Muscle of back (tissue), 13 donors: ENCODE measurements at places on chromosomes 4 and X. TPM values are rescaled to one million over a fixed set of nuclear protein-coding genes. Genes with fewer than 3 reads are reported as not detected.

MAP7D2 gene
- 0.43 TPM for polyA plus RNA-seq

DNA sequence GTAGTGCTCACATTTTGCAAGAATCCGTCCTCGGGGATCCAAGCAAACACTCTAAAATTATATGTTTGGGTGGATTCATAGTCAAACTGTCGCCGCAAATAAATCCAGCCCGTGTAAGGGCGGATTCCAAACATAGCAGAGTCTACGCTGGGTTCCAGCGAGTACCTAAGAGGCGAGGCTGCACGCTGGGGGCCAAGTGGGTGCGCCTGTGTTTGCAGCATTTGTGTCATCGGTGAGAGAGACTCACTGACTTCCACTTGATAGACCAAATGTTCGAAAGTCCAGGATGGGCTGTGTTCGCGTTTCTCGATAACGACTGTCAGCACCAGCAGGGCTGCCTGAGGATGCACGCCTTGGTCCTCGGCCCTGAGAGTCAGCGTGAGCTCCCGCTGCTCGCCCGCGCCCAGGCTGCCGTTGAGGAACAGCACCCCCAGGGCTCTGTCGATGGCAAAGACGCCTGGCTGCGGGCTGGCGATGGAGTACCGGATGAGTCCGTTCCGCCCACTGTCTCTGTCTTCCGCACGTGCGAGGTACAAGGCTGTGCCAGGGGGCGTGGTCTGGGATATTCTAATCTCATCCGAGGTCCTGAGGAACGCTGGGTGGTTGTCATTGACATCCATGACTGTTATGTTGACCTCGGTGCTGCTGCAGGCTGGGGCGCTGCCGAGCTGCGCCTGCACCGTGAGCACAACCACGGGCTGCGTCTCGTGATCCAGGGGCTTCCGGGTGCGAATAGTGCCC, 158.7 kb downstream of the DCHS2 start:
- DNase-seq, result peak; percentile 69

DNA sequence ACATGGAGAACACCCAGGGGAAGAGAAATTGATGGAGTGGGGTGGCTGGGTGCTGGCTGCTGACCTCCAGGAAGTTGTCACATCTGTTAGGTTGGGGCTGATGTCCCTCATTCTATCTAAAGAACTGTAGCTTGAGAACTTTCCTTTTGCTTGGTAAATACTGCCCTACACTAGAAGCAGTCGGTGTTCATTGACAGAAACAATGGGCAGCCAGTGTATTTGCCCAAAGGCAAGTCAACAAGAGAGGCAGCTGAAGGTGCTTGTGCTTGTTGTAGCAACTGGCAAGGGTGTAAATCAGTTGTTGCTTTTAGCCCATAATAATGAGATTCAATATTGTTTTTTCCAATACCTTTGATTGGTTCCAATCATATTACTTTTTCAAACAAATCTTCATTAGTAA, 956 bp downstream of the TMEM154 start:
- DNase-seq, result no peak

DNA sequence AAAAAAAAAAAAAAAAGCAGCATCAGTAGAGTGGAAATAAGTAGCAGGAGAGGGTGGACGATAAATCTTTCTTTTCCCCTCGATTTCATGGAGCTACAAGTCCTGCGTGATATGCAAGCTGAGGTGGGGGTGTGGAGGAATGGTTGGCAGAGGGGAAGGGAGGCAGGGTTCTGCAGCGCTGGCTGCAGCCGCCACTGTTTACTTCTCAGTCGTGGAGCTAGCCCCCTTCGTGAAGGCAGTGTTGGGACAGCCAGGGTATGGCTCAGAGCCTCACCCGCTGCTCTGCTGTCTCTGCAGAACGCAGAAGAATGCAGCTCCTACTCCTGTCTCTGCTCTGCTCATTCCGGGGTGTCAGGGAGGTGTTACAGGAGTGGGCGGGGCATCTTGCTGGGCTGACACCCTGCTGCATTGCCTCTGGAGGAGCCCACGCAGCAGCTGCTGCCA, 140.6 kb downstream of the GPM6A start:
- DNase-seq, result peak; percentile 2

INPP4B gene
- 31.2 TPM for polyA plus RNA-seq

- DNase-seq, result no peak
These were observed 6.2 kb downstream of the LINC00632 start for GRCh38 chrX:140715787-140716186.

- peak; percentile 17 for DNase-seq
These were observed 57.2 kb upstream of the BEX4 start for GRCh38 chrX:103157496-103158316.

- no peak for DNase-seq
These were observed 140.5 kb downstream of the KLHL8 start for GRCh38 chr4:87079967-87080366.

ZIC3 gene
- 0.06 TPM for polyA plus RNA-seq

DNA sequence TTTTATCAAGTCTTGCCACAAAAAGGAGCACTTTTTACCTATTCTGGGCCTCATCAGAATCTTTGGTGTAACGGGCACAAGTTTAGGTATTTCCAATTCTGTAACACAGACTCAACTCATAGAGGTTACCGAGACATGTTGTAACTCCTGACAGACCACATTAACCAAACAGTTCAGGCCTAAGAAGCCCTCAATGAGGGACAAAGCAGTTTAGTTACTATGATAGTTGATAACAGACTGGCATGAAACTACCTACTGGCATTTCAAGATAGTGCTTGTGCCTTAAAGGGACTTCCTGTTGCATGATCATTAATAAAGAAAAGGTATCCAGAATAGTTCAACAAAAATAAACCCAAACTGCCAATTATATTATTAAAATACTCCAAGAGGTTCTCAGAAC, 64.1 kb downstream of the HUWE1 start:
- DNase-seq, result no peak

DNA sequence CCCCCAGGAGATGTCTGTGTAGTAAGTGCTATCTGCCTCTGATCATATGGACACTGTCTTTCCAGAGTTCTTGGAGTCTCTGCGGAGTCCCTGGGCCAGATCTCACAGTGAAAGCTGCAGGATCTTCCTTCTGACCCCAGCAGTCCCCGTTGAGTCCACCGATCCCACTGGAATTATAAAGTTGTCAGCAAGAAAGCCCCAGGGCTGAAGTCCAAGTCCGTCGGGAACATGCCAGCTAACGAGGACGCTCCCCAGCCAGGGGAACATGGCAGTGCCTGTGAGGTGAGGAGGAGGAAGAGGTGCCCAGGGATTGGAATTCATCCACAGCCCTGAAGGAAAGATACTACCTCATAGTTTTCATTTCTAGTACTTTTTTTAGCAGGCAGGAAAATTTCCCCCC, 9.3 kb downstream of the ZNF81 start:
- DNase-seq, result no peak

VBP1 gene
- polyA plus RNA-seq, result 56.6 TPM

DNA sequence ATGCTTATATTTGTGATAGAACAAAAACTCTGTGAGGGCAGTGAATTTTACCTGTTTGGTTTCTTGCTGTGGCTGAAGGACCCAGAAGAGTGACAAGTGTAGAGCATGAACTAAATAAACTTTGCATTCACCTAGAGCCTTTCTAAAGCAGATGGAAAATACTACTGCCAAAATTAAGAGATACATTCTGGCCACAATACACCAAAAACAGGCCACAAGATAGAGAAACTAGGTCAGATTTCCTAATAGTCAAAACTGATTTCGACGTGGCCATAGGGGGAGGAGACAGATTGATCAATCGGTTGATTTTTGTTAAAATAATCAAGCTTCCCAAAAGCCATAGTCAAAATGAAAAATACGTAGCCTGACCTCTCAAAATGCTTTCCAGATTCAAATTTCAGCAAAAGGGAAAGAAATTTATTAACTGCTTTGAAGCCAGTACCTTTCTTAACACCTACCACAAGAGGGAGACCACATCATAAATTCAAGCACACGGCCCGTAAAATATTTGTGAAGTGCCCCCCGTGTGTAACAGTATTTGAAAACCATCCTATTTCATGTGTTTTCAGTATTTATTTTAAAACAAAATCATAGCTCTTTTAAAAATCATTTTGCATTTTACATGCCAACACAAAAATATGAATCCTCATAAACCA, 132.4 kb downstream of the CORIN start:
- DNase-seq, result no peak

MAML3 gene
- 4.0 TPM for polyA plus RNA-seq

SYN1 gene
- polyA plus RNA-seq, result 9.7 TPM

GRCh38 chr4:6327220-6327917, 57.7 kb downstream of the WFS1 start:
- peak; percentile 45 for DNase-seq

ITIH6 gene
- 1.1 TPM for polyA plus RNA-seq

NKX3-2 gene
- polyA plus RNA-seq, result 0.15 TPM

- DNase-seq, result no peak
These were observed 59.7 kb downstream of the AFM start for GRCh38 chr4:73541251-73541650.

FAAH2 gene
- polyA plus RNA-seq, result 0.79 TPM

DNA sequence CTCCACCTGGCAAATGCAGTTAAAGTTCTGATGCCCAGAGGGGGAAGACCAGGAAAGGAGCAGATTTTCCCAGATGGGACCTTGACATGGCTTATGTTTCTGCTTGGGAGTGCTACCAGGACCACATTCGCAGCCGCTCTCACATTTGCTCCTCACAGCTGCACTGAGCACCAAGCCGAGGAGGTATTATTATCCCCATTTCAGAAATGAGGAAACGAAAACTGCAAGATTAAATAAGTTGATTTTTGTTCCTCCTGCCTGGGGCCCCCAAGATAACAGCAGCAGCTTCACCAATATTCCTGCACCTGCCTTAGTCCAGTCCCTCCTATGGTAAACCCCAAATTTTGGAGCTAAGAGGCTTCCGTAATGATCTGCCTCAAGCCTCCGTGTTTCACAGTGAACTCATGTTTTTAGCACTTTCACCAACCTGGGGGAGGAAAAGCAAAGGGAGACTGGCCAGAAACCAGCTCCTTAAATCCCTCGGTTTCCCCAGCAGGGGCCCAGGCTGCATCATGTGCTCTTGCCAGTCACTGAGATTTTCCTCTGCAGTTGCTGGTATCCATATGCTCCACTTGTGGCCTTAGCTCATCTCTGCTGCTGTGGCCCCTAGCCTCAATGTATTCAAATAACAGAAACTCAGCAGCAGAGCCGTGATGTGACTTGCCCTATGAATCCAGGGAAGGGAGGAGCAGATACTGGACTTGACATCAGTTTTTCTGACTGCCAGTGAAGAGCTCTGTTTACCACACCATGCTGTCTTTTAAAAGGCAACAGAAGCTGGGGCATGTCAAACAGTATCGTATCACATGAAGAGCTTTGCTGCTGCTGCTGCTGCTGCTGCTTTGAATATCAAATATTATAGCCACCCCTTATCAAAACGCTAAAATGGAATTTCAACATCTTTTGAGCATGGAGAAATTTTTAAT, 95.5 kb upstream of the KLHL13 start:
- no peak for DNase-seq

GRCh38 chr4:82893942-82894341, 3.0 kb upstream of the SEC31A start:
- DNase-seq, result no peak

ADGRG2 gene
- 7.7 TPM for polyA plus RNA-seq

DNA sequence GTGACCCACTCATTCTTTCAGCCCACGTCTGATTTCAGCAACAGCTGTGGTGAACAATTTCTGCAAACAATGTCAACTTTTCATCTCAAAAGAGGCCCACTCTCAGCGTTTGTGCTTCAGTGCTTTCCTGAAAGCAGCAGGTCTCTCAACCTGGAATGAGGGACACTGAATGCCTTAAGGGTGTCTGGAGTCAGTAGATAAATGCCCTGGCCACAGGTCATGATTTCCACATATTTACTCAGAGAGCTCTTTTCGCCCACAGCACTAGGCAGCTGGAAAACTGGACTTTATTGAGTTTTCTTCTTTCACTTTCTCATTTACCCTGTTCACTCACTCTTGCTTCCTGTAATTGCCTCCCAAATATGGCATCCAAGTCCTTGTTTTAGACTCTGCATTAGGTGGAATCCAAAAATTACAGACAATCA, 52.8 kb downstream of the NPFFR2 start:
- DNase-seq, result peak; percentile 3
